ENCODE measurements at places on chromosomes 4 and X.

- DNase-seq, result no peak
Measured at GRCh38 chrX:54937416-54937815, 16.8 kb downstream of the TRO start.

GRCh38 chr4:100041646-100042045 is 91.6 kb upstream of the H2AZ1 start:
- no peak for DNase-seq

DNA sequence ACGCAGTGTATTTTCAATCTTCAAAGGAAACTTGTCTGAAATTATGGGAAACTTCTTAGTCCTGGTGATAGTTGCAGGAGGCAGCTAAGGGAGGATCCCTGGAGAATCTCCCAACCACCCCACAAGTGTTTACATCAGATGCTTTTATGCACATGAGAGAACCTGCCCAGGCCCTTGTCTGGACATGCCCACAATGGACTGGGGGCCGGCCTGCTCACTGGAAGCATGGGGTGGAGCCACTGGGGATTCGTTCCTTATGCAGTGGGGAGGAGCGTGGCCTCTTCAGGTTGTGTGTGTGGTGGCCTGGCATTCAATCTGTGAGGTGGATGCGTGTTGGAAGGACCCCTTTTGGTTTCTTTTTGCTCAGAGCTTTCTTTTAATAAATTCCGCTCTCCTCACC is 398.7 kb upstream of the PPP1R2C start:
- no peak for DNase-seq

GRCh38 chrX:72604112-72604511 is 31.5 kb upstream of the HDAC8 start:
- DNase-seq, result no peak

DNA sequence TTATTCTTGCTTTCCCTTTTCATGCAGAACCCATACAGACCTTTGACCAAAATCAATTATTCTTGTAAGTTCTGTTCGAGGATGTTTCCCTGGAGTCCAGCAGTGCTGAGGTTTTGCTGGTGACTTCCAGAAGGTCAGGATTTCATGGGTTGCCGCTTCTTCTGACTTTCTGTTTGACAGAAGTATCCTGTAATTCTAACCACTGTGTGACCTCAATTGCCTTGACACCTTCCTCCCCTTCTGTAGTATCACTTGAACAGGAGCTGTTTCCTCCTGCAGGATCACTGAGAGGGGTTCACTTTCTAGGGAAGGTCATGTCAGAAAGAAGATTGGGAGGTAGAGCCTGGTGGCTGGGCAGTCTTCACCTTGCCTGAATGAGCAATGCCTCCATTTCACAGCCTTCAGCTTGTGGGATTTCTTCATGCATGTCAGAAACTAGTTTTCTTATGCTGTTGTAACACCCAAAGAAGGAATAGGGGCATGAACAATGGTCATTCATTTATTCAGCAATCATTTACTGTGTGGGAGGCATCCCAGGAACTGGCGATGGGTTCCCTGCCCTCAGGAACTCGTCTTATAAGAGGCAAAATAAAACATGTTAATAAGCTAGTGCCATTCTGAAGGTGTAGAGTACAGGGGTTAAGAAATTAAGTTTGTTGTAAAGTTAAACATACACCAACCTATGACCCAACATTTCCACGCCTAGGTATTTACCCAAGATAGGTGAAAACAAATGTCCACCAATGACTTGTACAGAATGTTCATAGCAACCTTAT is 205.9 kb downstream of the SOWAHB start:
- no peak for DNase-seq
